Stimulated activated CD8-positive, alpha-beta memory T cell treated with anti-CD3 and anti-CD28 coated beads, Interleukin-15, amount 100 ng/mL, for 4 hours (primary cell): ENCODE measurements at places on chromosomes 6 and 20.

- no peak for DNase-seq
Observed at GRCh38 chr6:157045831-157046454, 268.8 kb downstream of the ARID1B start.

GRCh38 chr6:11972806-11973205 lies 39.3 kb upstream of the HIVEP1 start:
- DNase-seq = no peak

DNA sequence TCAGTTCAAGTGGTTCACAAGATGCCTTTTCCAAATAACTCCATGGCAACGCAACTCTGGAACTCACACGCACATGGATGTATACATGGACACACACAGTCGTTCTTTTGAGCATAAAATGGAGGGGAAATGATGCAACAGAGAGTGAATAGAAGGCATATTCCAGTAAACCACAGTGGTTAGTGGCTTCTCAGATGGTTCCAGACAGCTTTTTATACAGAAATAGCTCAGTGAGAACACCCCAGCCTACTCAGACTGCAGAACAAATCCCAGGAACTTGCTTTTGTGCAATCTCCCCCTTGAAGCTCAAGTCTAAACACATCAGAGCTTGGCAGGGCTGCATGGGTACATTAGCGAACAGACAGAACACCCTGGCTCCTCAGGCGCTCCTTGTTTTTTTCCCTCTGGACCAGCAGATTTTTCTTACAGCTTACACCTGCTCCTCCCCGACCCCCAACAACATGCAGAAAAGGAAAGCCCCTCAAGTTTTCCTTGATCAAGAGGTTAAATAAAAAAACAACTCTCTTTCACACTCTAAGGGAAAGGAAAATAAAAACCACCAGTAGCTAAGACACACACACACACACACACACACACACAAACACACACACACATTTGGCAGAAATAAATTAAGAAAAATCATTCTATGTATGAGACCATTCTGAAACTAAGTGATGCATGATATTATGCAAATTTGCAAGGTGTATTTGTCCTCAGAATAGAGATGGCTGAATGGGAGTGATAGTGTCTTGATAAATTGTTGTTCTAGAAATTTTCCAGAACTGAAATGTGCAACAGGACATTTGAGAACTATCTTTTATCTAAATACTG lies 51.2 kb upstream of the RANBP9 start:
- DNase-seq = no peak

DNA sequence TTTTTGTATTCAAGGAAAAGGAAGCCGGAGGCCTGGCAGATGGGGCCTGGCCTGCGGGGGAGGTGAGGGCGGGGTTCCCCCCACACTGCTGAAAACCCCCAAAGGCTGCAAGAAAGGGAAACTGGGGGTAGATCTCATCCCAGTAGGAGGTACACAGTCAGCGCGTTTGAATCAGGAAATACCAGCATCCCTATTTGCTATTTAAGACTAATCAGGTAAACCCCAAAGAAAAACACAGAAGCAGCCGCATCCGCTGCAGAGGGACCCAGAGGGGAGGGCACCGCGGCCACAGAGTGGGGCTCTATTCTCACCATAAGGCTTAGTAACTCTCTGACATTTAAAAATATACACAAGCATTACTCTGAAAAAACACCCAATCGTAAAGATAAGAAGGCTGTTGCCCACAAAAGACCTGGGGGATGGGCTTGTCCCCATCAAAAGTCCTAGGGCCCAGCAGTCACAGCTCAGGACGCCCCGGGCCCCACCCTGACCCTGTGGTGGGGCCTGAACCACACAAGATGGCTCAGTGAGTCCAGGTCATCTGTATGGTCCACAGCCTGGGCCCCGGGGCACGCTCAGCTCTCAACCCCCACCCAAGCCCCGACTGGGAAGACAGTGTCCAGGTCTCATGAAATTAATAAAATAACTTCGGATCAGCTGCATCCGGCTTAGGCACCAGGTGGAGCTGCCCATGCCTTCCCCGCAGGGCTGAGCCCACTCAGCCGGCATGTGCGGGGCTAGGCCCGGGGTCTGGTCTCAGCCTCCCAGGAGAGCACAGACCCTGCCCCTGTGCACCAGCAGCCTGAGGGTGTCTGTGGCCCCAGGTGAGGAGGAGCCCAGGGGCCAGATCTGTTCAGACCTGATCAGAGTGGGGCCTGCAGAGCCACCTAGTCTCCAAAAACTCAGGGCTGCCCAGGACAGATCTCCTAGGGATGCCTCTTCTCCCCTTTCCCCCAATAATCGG lies 31.0 kb downstream of the KCNQ2 start:
- peak; percentile 3 for DNase-seq

DNA sequence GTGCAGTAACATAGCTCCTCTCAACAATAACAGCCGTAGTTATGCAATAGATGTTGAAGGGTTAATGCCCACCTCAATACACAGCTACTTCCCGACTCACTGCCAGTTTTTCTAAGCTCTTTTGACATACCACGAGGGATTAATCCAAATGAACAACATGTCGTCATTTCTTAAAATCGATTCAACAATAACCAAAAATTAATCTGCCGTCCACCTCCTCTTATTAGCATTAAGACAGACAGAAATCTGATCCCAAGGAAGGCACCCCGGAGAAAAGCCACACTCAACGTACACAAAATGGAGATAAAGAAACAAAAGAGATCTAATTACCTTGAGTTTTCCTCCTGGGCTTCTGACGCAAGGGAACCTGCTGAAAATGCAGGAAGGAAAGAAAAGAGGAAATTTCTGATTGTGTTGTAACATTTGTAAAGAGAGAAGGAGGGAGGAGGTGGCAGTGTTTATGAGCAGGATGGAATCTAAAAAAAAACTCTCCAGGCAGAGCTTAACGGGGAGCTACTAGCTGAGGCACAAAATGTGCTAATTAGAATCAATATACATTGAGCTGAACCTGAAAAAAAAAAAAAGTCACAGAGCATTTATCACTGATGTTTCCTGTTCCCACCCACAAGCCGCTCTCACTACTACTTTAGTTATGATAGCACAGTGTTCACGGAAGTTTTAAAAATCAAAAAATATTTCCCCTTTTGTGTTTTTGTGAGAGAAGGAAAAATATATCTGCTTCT lies 109.3 kb downstream of the IPCEF1 start:
- DNase-seq = no peak

- DNase-seq = no peak
Observed at GRCh38 chr6:30570740-30571074, 535 bp upstream of the ABCF1 start.

DNA sequence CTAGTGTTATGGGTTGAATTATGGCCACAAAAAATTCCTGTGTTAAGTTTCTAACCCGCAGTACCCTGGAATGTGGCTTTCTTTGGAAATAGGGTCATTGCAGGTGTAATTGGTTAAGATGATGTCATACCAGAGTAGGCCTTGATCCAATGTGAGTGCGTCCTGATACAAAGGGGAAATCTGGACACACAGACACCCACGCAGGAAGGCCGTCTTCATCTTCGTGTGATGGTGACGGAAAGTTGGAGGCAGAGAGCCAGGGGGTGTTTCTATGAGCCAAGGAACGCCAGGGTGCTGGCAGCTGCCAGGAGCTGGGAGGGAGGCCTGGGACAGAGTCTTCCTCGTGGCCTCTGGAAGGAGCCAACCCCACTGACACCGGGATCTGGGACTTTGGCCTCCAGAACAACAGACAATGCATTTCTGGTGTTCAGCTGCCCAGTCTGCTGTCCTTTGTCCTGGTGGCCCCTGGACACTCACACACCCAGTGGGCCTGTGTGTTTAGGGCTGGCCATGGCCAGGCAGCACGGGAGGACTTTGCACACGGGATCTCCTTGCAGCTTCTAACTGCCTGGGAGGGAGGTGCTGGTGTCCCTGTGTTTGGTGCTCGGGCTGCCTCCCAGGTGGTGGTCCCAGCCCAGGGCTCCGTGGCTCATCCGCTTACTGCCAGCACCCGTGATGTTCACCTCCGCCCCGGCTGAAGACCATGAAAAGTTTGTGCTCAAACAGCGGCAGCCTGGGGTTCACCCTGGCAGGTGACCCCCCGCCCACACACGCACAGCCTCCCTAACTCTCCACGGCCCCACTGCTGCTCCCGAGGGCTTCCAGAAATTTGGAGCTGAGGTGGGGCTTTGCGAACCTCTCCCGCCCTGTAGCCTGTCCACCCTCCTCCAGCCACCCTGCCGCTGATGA lies 53.4 kb upstream of the GATA5 start:
- no peak for DNase-seq

GRCh38 chr20:610130-611046 lies at the start of gene TCF15:
TCF15 (minus strand) TSS chr20:610309; CDS start chr20:610237, 72 bp downstream.
- DNase-seq = no peak
